ENCODE measurements at places on chromosomes 16 and 17.

GRCh38 chr17:40699371-40699770, 4.2 kb downstream of the KRT24 start:
- H3K4me3 ChIP-seq: no peak overlapping the region
- H3K4me1 ChIP-seq: no peaks in the 10 kb centered on the region
- no peak overlapping the region for H3K27ac ChIP-seq
- no peaks in the 10 kb centered on the region for H3K27me3 ChIP-seq
- no peak for DNase-seq

- no peak overlapping the region for H3K27ac ChIP-seq
- no peaks in the 10 kb centered on the region for H3K27me3 ChIP-seq
- H3K4me1 ChIP-seq: peaks cover 37% of the 10 kb centered on the region
- no peaks in the 10 kb centered on the region for H3K36me3 ChIP-seq
- no peak for DNase-seq
- no peak overlapping the region for H3K4me3 ChIP-seq
These were observed 2.5 kb downstream of the SLC12A4 start for GRCh38 chr16:67965668-67966548.

DNA sequence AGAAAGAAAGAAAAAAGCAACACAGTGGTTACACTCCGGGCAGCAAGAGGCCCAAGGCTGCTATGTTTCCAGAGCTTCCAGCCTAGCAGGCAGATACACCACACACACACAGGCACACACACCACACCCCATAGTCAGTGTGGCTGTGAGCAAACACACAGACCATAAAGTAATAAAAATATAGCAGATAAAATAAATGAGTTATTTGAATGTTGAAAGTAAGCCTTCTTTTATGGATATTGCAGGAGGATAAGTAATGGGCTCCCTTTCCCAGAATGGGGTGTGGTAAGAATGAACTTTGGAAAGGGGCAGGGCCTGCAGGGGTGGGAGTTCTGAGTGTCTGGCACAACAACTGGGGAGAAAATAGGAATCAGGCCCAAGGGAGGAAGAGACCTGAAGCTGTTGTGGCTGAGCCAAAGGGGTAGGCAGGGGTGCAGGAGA, 4.8 kb upstream of the CDK5RAP3 start:
- no peaks in the 10 kb centered on the region for H3K27me3 ChIP-seq
- H3K4me3 ChIP-seq: no peak overlapping the region
- H3K36me3 ChIP-seq: no peaks in the 10 kb centered on the region
- H3K27ac ChIP-seq: no peak overlapping the region
- peaks cover 5% of the 10 kb centered on the region for H3K4me1 ChIP-seq
- no peak for DNase-seq

- H3K4me3 ChIP-seq: no peak overlapping the region
- H3K4me1 ChIP-seq: no peaks in the 10 kb centered on the region
- H3K36me3 ChIP-seq: no peaks in the 10 kb centered on the region
These were observed 47.5 kb downstream of the SLC6A2 start for GRCh38 chr16:55703003-55704001.

- H3K27me3 ChIP-seq: no peaks in the 10 kb centered on the region
- no peak for DNase-seq
- no peak overlapping the region for H3K27ac ChIP-seq
- peaks cover 3% of the 10 kb centered on the region for H3K4me1 ChIP-seq
These were observed 10.3 kb upstream of the IGFBP4 start for GRCh38 chr17:40432864-40433528.

DNA sequence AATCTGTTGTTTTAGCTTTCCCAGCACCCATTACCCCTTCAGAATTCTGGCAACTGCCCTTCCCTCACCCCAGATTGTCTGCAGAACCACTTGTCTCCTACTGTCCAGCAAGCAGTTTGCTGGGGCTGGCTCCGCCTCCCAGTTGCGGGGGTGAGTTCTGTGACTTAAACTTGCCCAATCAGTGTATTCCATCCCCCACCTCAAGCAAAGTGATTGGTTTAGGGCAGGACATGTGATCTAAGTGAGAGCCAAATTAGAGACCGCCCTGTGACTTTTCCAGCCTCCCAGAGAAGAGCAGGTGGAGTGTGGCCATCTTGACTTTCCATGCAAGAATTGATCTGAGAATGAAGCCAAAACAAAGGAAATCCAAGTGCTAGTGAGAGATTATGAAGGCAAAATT, 22.7 kb upstream of the SRCIN1 start:
- DNase-seq: no peak
- no peaks in the 10 kb centered on the region for H3K36me3 ChIP-seq
- H3K27me3 ChIP-seq: no peaks in the 10 kb centered on the region
- H3K4me1 ChIP-seq: peaks cover 5% of the 10 kb centered on the region
- no peak overlapping the region for H3K27ac ChIP-seq
- no peak overlapping the region for H3K4me3 ChIP-seq

DNA sequence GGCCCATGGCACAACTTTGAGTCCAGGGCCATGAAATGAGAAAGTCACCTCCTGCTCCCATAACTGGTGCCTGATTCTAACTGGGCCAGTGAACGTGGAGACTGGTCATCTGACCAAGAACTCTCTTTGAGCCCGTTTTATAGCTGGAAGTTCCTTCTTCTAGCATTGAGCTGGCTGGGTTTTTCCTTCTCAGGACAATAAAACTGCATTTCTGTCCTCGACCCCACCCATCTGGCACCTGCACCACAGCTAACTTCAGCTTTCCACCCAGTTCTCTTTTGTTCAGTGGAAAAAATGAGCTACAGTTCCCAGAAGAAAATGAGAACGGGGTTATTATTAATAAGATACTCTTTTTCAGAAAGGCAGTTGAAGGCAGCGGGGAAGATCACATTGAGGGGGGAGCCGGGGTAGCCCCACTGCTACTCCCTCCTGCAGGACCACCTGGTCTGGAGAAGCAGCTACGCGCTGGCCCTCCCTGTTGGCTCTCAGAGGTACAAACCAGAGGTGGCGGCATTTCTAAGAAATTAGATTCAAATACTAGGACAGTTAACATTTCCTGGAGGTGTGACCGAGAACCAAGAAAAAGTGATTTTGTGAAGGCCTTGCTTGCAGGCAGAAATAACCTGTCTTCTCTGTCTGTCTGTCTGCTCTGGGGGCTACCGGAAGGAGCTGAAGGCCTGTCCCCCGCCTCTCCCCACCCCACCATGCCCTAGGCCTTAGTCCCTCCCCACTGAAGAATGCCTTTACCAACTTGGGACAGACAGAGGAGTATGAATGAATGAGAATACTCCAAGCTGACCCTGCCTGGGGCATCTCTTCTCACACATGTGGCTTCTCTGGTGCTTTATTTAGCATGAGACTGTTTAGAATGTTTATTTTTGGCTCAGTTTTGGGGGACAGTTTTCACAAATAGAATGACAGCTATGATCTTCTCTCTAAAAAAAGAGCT, 123.9 kb downstream of the XYLT1 start:
- DNase-seq: peak; percentile 79
- H3K27me3 ChIP-seq: no peaks in the 10 kb centered on the region
- H3K4me3 ChIP-seq: peak overlapping the region; percentile 12
- H3K27ac ChIP-seq: peak overlapping the region; percentile 88
- H3K36me3 ChIP-seq: no peaks in the 10 kb centered on the region

DNA sequence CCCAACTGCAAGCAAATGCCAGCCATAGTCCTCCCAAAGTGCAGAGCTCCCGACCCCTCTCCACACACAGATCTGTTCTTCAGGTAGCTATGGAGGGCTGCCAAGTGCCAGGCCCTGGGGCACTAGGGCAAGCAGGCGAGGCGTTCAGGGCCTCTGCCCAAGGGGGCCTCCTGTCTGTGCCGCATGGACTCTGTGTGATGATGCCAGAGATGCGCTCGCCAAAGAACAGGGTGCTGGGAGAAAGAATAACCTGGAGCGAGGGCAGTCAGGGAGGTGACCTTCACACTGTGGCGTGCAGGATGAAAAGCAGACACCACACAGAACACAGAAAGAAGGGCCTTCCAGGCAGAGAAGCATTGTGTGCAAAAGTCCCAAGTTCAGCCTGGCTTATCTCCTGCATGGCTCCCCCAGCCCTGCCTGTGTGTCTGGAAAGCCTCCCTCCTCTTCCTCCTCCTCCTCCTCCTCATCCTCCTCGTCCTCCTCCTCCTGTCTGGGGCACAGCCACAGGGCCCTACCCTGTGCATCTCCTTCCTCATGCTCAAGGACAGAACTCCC, 44.2 kb downstream of the PEMT start:
- no peaks in the 10 kb centered on the region for H3K36me3 ChIP-seq
- no peak for DNase-seq
- H3K27ac ChIP-seq: no peak overlapping the region
- H3K27me3 ChIP-seq: no peaks in the 10 kb centered on the region
- H3K4me3 ChIP-seq: no peak overlapping the region
- H3K4me1 ChIP-seq: no peaks in the 10 kb centered on the region

GRCh38 chr16:68473358-68474070, 25.2 kb upstream of the SMPD3 start:
- H3K27ac ChIP-seq: no peak overlapping the region
- no peaks in the 10 kb centered on the region for H3K27me3 ChIP-seq
- H3K4me1 ChIP-seq: peaks cover 44% of the 10 kb centered on the region
- no peaks in the 10 kb centered on the region for H3K36me3 ChIP-seq

- no peaks in the 10 kb centered on the region for H3K27me3 ChIP-seq
- H3K27ac ChIP-seq: no peak overlapping the region
- H3K4me1 ChIP-seq: no peaks in the 10 kb centered on the region
- no peak overlapping the region for H3K4me3 ChIP-seq
- H3K36me3 ChIP-seq: no peaks in the 10 kb centered on the region
These were observed 183.5 kb upstream of the ANKFN1 start for GRCh38 chr17:55969562-55970324.

DNA sequence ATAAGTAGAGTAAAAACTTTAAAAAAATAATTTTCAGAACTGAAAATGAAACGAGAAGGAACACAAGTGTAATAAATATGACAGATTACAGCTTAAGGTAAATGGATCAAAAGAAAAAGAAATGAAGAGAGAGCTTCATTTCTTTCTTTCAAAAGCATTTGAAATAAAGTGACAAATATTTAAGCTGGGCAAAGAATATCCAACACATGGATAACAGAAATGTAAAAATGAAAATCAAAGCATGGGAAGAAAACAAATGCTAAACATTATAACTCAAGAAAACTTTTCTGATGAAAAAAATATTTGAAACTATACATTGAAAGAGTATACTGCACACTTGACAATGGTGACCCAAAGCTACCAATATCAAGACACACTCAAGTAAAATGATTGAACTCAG, 143.6 kb upstream of the IRX5 start:
- H3K4me3 ChIP-seq: no peak overlapping the region
- no peaks in the 10 kb centered on the region for H3K4me1 ChIP-seq
- no peaks in the 10 kb centered on the region for H3K36me3 ChIP-seq
- no peaks in the 10 kb centered on the region for H3K27me3 ChIP-seq

- H3K4me1 ChIP-seq: no peaks in the 10 kb centered on the region
- DNase-seq: no peak
- no peak overlapping the region for H3K4me3 ChIP-seq
- no peak overlapping the region for H3K27ac ChIP-seq
- H3K36me3 ChIP-seq: no peaks in the 10 kb centered on the region
- H3K27me3 ChIP-seq: peaks cover 3% of the 10 kb centered on the region
These were observed 123.9 kb downstream of the KCNJ12 start for GRCh38 chr17:21500064-21500463.

GRCh38 chr16:75486676-75487313, 8.4 kb downstream of the CHST6 start:
- H3K27ac ChIP-seq: no peak overlapping the region
- H3K4me1 ChIP-seq: 0 out of 2 replicates have a peak, but pooled peaks cover 14% of the 10 kb centered on the region
- H3K27me3 ChIP-seq: no peaks in the 10 kb centered on the region
- DNase-seq: no peak
- H3K4me3 ChIP-seq: no peak overlapping the region
